ENCODE measurements at places on chromosomes 2 and 18.

- no peak for ATAC-seq
Measured at GRCh38 chr18:54453996-54454395, 96.3 kb downstream of the C18orf54 start.

DNA sequence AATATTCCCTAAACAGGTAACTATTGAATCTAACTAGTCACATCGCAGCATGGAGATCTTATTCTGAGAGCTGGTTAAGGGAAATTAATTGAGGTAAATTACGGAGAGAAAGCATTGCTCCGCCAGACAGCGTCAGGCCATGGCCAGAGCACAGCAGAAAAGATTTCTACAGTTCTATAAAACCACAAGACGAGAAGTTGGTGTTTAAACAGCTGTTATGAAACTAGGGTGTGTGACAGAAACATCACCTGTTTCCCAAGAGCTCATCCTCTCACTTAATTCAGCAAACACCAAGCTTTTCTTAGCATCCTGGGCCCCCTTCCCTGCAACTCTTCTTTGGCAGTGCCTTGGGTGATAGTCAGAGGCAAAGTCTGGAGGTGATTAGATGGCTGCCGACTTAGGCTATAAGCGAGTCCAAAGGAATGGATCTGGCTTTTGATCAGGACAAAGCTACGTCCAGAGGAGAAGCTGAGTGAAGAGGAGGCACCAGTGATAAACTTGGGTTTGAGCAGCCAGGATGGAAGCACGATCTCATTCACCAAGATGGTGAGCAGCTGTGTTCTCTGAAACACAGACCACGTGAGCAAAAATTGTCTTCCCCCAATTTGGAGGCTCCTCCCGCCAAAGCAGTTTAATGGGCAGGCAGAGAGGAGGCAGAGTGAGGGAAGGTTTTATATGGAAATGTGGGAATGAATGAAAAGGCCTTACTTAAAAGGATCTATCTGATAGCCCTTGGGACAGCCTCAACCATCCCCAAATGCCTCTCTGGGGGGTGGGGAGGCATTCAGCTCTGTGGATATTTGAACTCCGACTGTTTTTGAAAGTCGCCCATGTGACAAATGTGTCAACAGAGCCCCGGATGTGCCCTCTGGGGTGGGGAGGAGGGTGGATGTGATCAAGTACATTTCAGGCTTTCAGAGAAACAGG is 57.8 kb downstream of the PKDCC start:
- ATAC-seq, result no peak

DNA sequence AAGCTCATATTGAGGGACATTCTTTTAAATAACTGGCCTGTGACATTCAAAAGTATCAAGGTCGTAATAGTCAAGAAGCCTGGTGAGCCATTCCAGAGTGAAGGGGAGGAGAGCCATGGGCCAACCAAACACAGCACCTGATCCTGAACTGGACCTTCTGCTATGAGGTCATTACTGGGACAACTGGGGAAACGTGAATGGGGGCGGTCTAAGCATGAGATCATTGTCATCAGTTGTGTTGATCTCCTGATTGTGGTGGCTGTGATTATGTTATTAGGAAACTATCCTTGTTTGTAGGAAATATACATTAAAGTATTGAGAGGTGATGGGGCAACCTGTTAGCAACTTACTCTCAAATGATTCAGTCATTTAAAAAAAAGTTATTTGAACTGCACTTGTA is 79.3 kb downstream of the FBXO15 start:
- ATAC-seq, result no peak

DNA sequence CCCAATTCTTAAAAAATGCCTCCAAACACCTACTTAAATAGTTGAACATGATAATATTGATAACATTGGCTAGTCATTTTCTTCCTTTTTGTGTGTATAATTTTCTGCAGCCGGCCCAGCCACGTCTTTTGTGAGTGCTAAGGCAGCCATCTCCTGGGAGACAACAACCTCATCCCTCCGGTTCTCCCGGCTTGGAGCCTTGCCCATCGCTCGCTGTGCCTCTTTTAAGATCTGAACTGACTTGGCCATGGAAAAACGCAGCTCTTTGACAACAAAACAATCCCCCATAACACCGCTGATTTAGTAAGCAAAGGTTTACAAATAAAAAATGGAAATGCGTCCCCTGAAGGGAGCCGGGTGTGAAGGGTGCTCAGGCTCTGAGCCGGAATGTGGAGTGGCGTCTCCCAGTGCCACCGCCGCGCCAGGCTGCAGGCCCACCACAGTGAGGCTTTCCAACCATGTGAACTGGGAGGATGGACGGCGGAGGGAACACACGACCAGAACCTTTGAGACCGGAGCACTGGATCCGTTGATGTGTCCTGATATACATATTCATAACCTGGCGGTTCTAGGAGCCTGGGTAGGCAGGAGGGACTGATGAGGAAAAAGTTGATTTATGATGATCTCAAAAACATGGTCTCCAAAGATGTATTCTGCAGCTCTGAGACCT is 87.4 kb downstream of the SMIM21 start:
- no peak for ATAC-seq

GRCh38 chr2:134408791-134409190 is 154.9 kb downstream of the MGAT5 start:
- no peak for ATAC-seq

DNA sequence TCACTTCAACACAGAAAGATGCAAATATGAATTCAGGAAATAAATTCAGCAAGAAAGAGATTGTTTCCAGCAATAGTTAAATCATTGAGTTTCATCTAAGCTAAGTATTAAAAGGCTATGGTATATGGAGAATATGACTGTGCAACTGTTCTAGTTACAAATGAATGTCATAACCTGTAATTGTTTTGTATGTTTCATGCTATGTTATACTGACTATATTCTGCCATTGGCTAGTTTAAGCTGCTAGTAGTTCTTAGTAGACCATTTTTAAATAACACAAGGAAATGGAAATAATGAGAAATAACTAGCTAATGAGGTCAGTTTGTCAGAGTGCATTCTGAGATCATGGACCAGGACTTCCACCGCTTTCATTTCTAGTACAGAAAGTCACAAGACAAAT is 1154.9 kb upstream of the TMEFF2 start:
- no peak for ATAC-seq

DNA sequence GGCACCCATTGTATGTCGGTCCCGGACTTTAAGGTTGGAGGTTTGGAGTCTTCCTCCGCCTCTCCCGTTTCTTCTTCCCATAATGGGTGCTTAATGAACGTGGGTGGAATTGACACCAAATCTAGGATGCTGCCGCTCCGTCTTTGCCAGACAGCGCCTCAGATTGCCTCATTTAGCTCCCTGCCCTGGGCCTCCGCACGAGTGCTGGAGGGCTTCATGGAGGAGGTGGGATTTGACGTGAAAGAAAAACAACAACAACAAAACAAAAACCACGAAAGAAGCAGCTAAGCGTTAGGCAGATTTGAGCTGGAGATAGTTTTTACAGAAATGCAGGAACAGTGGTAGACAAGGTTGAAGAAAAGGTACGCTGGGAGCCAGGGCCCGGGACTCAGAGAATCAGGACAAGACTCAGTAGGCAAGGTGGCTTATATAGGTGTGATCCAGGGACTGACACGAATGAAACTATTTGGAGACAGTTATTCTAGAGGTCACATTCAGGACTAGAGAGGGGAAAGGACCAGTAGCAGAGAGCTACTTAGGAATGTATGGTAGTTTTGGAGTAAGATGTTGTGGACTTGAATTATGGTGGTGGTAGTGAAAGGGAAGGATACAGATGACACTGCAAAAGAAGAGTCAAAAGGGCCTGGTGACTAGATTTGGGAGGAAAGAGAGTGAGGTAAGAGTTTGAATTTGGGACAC is 605 bp downstream of the ZNF2 start:
- ATAC-seq, result no peak

- ATAC-seq, result no peak
Measured at GRCh38 chr2:130185896-130186295, 3.8 kb downstream of the MZT2B start.

- ATAC-seq, result no peak
Measured at GRCh38 chr2:225069477-225069876, 27.2 kb upstream of the DOCK10 start.

DNA sequence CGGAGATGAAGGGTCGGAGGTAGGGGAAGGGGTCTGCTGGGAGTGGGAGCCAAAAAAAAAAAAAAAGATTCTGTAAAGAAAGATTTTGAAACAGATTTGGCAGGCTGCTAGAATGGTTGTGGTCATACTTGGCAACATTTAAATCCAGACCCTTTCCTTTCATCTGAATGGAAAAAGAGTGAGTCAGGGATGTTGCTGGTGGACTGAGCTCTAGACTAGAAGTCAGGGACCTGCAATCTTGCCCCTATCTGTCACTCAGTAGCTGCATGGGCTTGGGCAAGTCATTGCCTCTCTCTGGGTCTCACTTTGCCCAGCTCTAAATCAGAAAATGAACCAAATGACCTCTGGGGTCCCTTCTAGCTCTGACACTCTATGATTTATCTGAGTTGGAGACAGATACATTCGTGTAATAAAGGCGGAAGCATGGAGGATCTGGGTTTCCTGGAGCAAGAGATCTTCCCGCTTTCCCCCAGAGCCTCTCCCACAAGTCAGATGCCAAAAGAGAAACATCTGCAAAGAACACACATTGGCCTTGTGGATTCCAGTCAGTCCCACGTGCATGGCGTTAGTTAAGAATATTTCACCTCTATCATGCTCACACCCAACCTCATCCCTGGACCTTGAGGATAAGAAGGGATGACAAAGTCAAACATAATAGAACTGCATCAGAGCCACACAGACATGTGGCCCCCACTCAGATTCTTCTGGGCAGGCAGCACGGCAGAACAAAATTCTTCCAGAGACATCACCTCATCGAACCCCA is 58.5 kb downstream of the ADD2 start:
- ATAC-seq, result no peak

DNA sequence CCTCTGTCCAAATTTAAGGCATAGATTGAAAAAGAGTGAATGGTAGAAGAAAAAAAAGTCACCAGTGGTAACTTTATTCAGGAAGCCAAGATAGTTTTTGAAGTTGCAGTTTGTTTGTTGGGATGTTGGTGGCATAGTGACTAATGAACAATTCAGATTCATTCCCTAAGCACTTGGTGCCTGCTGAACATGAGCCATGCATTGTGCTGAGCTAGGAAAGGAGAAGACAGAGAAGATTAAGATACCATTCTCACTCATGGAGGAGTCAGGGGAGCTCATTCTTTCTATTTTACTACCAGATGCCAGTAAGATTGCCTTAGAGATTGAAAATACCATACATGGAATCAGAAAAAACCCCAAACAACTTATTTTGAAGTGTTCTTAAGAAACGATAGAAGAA is 25.1 kb downstream of the MEIS1 start:
- ATAC-seq, result no peak

DNA sequence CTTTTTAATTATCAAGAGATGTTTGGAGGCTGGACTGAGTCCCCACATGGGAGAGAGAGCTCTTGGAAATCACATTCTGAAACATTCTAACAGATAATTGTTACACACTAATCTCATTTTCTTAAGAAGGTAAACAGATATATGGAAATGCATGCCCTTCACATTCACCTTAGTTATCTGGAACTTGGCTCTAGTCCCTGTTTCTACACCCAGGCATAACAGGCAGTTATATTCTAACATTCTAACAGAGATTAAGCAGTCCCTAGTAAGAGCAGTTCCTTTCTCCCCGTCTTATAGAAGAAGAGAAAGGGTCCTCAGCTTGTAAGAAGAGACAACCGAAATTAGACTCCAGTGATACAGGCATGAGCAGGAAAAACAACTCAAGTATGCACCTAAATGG is 385.4 kb downstream of the SOX11 start:
- ATAC-seq, result no peak

- no peak for ATAC-seq
Measured at GRCh38 chr2:5740053-5740452, 47.9 kb downstream of the SOX11 start.

GRCh38 chr2:238808761-238809160 is 39.1 kb upstream of the TWIST2 start:
- no peak for ATAC-seq

- no peak for ATAC-seq
Measured at GRCh38 chr18:48785091-48785614, 165.6 kb downstream of the SMAD7 start.

DNA sequence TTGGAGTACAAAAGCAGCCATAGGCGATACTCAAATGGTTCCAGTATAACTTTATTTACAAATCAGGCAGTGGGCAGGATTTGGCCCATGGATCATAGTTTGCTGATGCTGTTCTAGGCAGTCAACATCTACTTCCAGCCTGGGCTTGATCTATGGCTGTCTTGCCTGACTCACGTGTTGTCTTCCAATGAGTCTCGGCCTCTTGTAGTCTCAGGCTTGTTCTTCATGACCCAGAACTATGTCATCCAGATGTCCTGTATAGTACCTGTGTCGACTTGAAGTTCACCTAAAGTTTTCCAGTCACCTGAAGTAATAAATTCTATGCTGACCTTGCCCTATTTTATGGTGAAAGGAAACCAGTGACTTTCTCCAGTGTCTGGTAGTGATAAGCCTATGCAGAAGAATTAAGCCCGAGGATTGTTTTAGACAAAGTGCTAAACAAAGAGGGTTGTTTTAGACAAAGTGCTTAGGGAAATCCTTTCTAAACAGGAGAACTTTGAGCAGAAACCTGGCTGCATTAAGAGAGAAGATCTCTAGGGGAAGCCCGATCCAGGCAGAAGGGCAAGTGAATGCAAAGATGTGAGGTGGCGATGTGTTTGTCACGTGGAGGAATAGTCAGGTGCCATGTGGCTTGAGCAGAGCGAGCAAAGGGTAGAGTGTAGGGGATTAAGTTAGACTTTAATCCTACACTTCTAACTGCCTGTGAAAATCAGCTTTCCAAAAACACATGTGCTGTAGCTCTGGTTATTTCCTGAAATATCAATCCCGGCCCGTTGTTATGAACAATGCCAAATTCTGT is 8.5 kb upstream of the THNSL2 start:
- no peak for ATAC-seq
